ENCODE measurements at places on chromosomes 11 and 22.
A peak's percentile ranks its signal among the peaks of the same experiment; 100 is the strongest.

- no peak for DNase-seq
Measured at GRCh38 chr22:29861672-29862297, 21.2 kb upstream of the MTMR3 start.

- no peak for DNase-seq
Measured at GRCh38 chr22:20576445-20576816, 69.0 kb downstream of the MED15 start.

GRCh38 chr22:45565973-45566372, 63.3 kb downstream of the FBLN1 start:
- no peak for DNase-seq

DNA sequence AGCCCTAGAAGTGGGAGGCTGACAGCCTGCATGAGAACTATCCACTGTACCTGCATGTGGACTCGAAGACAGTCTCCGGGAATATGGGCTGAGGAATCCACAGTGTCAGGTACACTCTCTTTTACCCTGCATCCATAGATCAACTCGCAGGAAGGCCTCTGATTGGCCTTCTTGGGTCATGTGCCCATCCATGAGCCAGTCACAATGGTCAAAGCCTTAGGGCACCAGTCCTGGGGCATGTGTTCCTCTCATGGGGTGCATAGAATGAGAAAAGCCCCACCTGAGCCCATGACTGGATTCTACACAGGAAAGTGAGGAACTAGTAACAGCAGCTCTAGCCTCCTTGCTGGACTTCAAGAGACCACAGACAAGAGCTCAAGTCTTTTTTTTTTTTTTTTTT, 10.6 kb downstream of the ART1 start:
- no peak for DNase-seq

DNA sequence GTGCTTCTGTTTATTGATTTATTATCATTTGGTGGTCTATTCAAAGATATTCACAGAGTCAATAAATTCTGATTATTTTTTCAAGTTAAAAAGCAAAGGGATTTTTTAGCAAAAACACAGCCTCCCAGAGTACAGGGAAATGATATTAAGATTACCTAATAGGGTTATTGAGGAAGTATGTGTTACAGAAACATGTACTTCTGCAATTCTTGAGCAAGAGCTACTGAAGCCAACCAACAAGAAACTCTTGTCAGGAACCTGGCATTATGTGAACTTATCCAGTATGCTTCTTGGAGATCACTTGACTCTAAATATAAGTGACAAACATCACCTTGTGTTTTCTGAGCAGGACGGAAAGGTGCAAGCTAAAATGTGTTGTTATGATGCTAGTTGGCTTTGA, 42.0 kb upstream of the CARD18 start:
- no peak for DNase-seq

DNA sequence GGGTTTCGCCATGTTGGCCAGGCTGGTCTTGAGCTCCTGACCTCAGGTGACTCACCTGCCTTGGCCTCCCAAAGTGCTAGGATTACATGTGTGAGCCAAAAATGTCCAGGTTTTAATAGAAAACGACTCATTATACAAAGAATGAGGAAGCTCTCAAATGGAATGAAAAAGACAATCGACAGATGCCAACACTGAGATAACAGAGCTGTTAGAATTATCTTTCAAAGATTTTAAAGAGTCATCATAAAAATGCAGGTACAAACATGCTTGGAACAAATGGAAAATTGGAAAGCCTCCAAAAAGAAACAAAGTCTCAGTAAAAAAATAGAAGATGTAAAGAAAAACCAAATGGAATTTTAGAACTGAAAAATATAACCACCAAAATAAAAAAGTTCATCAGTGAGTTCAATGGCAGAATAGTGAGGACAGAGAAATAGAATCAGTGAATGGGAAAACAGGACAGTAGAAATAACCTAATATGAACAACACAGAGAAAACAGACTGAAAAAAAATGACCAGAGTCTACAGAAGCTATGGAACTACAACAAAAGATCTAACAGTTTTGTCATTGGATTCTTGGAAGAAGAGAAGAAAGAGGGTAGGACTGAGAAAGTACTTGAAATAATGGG, 10.9 kb downstream of the GAB2 start:
- DNase-seq = no peak

DNA sequence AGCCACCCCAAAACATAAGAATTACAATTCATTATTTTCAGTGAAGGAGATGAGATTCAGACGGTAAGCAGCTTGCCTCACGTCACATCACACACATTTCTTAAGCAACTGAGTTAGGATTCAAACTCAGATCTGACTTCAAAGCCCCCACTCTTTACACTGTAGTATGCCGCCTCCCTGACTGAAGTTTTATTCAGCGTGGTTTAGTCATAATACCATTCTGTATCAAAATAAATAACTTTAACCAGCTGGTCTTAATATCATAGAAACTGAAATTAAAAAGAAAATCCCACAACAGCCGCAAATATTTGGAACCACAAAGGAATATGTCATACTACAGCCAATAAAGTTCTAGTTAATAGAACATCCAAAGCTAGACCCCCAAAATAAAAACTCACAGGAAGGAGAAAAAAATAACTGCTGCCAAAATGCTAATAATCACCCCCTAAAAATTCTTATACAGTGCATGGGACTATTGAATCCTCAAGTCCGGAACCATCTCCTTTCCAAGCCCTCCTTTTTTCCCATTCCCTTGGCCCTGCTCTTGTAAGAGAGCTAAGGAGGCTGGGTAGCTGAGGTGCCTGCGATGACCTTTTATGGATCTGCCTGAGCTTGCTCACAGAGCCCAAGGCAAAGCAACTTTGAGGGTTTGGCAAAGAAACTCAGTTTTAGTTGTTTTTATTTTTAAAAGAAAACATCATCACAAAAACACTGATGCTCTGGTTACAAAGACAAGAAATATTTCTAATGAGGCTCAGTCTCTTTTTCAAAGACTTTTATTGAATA, 334.5 kb downstream of the TTC28 start:
- DNase-seq = no peak

GRCh38 chr11:75929706-75930105, 114.7 kb downstream of the UVRAG start:
- no peak for DNase-seq

DNA sequence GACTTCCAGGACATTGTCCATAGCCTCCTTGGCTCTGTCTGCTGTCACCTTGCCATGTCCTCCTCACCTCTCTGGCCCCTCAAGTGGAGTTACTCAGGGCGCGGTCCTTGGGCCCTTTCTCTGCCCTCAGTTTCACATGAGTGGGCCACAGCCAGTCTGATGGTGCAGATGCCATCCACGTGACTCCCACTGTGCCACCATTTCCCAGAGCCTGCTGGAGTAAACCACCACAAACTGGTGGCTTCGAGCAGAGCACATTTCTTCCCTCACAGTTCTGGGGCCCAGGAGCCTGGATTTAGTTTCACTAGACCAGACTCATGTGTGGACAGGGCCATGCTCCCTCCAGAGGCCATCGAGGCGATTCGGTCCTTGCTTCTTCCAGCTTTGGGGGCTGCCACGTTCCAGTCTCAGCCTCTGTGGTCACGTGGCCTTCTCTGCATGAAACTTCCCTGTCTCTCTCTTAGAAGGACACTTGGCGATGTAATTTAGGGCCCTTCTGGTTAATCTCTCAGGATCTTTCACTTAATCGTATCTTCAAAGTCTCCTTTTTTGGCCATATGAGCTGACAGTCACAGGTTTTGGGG, 14.6 kb downstream of the SMARCB1 start:
- DNase-seq = no peak

DNA sequence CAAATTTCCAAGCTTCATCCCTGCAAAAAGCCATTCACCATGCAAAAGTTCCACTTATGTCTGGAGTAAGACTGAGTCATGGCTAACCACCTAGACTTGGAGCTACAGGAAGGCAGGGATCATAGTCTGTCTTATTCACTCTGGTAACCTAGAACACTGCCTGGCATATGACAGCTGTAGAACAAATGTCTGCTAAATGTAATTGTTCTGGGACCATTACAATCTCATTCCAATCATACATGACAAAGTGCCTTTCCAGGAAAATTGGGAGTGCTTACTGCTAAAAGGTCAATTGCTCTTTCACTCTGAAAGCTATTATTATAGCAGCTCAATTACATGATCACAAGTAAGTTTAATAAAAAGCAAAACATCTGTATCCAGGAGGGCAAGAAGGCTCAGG, 99.1 kb upstream of the CHRM4 start:
- DNase-seq = no peak

- DNase-seq = no peak
Measured at GRCh38 chr22:36948273-36949225, 35.1 kb downstream of the CSF2RB start.

DNA sequence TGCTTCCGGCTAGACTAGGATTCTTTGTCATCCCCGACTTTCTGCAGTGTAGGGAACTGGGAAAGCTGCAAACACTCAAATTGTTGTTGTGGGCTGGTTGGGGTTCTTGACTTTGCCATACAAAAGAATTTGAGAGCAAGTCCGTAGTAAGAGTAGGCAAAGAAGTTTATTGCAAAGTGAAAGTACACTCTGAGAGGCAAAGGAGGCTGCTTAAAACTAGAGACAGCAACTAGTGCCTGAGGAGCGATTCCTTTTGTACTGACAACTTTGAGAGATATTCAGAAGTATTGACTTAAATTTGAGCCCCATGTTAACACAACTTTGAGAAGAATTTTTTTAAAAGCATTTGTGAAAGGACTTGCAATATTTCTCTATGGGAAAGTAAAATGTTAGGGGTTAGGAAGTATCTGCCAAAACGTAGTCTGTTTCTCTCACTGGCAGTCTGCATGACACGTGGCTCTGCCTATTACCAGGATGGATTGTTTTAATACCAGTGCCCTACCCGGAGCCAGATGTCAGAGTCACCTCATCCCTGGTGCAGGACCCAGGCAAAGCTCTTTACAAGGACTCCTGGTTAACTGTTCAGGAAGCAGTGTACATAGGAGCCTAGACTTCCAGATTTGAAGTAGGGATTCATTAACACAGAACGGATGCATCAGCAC, 85.0 kb upstream of the CLPB start:
- DNase-seq = no peak

DNA sequence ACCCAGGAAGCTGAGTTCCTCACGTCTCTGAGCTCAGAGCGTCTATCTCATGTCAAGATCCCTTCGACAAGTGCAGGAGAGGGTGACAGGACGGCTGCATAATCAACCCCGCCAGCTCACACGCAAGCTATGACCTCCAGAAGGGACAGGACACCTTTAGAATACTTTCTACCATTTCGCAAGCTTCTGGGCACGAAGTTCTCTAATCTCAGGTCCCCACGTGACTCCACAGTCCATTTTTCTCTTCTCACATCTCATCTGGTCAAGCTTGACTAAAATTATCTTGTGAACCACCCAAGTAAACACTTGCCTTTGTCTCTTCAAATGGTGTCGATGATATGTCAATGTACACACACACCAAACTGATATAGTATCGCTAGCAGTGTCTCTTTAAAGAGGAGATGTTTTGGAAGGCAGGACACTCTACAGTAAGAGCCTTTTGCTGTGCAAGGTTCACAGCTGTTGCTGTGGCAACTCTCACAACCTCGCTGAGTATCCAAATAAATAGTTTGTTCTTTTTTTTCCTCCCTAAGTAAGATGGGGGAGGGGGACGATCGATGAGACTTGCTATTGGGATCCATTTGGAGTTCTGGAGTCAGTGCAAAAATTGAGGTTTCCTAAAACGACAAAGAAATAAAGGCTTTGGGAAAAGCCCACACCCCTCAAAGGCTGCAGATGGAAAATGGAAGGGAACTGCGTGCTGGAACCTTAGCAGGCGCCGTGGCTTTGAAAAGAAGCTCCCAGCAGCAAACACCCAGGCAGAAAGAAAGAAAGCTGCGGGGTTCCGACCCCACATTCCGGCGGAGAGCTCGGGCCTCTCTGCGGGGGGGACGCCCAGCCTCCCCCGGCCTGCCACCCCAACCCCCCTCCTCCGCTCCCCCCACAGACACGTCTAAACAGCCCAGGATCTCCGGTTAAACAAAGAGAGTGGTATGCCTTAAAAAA, 215.4 kb upstream of the UBASH3B start:
- DNase-seq = no peak

- DNase-seq = peak; percentile 52
Measured at GRCh38 chr22:21444701-21445436, 22.3 kb upstream of the TMEM191C start.

GRCh38 chr11:13126430-13126829, 117.3 kb downstream of the RASSF10 start:
- DNase-seq = no peak

DNA sequence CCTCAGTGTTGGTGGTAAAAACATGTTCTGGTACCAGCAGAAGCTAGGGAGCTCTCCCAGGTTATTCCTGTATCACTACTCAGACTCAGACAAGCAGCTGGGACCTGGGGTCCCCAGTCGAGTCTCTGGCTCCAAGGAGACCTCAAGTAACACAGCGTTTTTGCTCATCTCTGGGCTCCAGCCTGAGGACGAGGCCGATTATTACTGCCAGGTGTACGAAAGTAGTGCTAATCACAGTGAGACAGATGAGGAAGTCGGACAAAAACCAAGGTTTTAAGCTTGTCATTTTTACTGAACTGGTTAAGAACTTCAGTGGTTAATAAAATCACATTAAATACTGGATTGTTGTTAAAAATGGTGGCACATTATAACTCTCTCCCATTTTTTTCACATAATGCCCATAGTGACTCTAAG, 42.6 kb upstream of the VPREB1 start:
- no peak for DNase-seq

DNA sequence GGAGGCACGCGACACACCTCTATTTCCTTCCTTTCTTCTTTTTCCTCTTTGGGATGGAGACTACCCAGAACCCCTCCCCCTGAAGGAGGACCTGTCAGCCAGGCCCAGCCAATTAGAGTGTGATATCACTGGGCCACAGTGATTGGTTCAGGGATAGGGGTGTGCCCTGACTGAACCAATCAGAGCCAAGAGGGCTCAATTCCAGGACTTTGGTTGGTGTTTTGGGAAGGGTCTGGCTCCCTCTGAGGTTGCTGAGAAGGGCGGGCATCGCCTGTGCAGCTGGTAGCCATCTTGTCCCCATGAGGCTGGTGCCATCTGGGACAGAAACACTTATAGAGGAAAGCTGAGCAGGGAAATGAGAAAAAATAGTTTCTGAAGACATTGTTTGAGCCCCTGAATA, 71.4 kb downstream of the CHST1 start:
- DNase-seq = peak; percentile 22

- DNase-seq = no peak
Measured at GRCh38 chr11:93288079-93288478, 42.5 kb upstream of the DEUP1 start.

- DNase-seq = no peak
Measured at GRCh38 chr11:72834905-72835304, 20.7 kb downstream of the ATG16L2 start.

GRCh38 chr22:19429950-19430889, 1.3 kb downstream of the HIRA start:
- peak; percentile 78 for DNase-seq

- DNase-seq = no peak
Measured at GRCh38 chr11:57332694-57333440, 2.8 kb downstream of the SSRP1 start.

- no peak for DNase-seq
Measured at GRCh38 chr11:18365741-18366140, 28.6 kb upstream of the LDHA start.

- DNase-seq = peak; percentile 75
Measured at GRCh38 chr22:35538801-35539321, 1.8 kb upstream of the RASD2 start.

GRCh38 chr11:32827276-32827675, 2.5 kb upstream of the PRRG4 start:
- DNase-seq = no peak
